GF-D8 (cell line): ENCODE measurements at places on chromosomes 2 and 18.

- no peak for DNase-seq
These were observed 89.0 kb downstream of the TMEM18 start for GRCh38 chr2:588074-588645.

DNA sequence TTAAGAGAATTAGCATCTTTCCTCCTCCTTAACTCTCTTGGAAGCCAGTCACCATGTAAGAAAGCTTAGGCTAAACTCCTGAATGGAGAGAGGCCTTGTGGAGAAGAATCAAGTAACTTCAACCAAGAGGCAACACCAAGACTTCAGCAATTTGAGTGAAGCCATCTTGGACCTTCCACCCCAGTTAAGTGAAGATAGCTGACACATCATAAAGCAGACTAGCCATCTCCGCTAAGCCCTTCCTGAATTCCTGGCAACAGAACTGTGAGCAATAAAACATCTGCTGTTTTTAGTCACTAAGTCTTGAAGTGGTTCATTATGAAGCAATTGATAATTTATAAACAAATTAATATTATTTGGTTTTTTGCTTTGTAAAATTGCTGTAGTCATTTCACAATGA is 1.5 kb upstream of the ZNF397 start:
- no peak for DNase-seq

DNA sequence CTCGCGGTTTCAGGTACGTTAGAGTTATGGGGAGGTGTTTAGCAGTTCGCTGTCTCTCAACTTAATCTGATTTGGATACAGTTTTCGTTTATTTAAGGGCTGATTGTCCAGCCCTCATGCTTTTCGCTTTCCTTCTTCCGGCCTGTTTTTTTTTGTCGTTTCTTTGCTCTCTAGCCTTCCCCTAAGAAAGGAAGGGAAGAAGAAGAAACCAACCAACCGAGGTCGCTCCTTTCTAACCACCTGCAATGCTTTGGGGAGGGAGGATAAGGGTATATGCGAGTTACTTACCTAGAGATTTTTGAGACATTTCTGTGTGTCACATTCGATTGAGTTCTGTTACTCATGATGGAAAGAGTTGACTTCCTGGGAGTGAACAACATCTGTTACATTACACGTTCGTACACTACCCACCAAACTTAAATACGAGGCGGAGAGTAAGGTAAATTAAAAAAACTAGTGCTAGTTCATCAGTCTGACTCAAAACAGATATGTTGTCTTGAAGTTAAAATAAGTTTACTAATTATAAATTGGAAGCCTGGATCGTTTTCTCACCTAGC is 918 bp downstream of the EIF5B start:
- no peak for DNase-seq

DNA sequence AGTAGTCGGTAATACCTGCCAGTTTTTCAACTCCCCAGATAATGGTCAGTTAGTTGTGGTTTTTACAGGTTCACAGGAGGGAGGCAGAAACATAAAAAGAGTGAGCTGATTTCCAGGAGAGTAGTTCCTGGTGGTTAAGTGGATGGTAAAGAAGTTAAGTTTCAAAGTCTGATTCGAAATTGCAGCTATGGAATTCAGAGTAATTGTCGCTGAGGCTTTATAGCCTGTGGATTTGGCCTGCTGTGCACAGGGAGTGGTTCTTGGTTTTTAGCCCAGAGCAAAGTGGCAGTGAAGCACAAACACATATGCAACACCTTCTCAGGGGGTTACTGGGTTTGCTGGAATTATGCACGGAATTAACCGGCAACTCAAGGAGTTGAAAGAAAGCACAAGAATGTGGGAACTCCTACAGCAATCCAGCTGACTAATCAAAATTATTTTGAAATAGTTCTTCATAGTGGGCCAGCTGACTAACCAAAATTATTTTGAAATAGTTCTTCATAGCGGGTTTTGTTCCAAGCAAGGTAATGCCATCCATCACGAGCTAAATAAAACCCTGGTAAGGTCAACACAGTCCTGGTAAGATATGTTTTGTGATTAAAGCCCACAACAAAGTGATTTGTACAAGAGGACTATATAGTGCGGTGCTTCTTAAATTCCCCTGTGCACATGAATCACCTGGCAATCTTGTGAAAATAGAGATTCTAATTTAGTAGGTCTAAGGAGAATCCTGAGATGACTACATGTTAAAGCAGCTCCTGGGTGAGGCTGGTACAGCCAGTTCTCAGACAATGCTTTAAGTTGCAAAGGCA is 94.4 kb downstream of the SGPP2 start:
- DNase-seq: no peak

DNA sequence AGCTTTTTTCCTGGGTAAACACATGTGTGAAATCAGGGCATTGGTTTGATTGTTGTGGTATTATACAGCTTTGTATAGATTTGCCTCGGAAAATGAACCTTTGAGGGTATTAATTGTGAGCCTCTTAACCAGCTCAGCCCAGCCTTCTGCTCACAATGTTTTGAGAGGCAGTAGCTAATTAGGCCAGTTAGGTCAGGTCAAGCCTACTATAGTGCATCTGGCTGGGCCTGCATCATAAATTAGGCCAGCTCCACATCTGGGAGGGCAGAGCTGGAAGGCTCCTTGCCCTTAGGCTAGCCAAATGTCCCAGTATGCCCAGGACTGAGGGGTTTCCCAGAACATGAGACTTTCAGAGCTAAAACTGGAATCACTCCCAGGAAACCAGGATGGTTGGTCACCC is 43.0 kb downstream of the LRATD1 start:
- no peak for DNase-seq

DNA sequence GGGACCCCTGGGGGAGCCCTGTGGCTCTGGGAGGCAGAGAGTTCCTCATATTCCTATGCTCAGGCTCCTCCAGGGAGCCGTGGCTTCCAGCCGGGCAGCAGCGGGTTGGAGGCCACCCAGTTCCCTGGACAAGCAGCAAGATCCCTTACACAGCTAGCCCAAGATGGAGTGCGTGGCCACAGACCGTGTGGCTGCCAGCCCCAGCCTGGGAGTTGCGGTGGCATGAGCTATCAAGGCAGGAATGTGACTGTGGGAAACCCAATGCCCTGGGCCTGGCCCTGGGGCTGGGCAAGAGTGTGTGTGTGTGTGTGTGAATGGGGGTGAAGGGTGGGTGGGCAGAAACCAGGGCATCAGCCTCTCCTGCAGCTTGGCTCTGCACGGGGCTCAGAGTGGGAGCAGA is 130.5 kb downstream of the DYSF start:
- no peak for DNase-seq

DNA sequence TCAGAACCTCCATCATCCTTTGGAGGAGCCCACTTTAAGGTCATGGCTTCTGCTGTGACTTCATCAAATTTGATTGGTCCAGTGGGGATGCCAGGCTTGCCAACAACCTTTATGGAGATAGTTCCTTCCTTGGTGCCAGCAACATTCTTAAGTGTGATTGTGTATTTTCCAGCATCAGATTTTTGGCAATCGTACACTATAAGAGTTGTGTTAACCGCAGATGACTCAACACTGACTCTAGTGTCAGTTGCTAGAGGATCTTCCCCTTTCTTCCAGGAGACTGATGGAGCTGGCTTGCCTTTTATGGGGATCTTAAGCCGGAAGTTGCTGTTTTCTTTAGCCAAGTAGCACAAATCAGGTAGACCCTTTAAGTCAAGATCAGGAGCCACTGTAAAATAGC is 98.7 kb downstream of the PLEKHA3 start:
- DNase-seq: no peak

DNA sequence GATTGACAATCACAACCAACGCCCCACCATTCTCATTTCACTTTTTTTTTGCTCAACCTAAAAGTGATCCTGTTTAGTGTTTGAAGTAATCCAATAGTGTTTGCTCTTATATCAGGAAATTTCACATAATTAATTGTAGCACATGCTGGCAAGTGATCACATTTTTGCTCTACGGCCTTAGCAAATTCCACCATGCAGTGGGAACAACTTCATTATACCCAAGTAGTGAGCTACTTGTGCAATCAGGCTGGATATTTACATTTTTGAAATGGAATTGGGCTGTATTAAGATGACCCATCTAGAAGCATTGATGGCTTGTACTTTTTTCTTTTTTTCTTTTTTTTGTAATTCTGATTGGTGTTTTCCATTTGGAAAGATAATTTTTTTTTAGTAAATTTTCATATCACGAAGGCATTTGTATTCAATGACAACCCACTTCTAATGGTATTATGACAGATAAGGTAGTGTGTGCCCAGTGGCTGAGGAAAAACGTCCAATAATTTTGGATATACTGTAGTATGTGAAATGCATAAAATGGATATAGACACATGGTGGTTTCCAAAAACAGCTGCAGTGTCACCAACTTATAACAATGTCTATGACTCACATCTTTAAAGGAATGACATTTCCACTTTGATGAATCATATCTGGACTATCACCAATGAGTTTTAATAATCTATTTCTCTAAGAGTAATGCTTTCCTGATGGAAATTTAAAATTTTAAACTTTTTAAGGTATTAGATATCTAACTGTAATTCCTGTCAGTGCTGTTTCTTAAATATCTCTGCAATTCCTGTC is 130.6 kb downstream of the COL6A3 start:
- DNase-seq: no peak

GRCh38 chr2:98936353-98937351 is 627 bp upstream of the CRACDL start:
- DNase-seq: no peak

DNA sequence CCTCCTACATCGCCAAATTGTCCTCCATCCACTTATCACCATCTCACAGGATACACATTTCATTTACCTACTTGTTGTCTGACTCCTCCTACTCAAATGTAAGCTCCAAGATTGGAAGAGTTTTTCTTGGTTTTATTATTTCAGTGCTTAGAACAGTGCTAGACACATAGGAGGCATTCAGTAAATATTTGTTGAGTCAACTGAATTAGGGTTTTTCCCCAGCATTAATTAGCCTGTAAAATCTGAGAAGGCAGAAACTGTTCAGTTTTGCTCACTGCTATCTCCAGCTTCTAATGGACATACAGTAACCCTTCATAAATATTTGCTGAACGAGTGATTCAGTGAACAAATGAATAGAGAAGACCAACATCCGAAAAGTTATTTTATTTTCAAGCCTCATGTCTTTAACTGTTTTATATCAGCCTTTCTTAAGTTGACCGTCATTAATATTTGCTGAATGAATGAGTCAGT is 800 bp downstream of the TTC21B start:
- no peak for DNase-seq

GRCh38 chr2:102291319-102292075 is 19.9 kb upstream of the IL1RL1 start:
- peak; percentile 86 for DNase-seq

- DNase-seq: no peak
These were observed 75.8 kb downstream of the ZEB2 start for GRCh38 chr2:144443837-144444817.

- no peak for DNase-seq
These were observed 148.2 kb upstream of the GLI2 start for GRCh38 chr2:120587279-120587996.

GRCh38 chr2:28676152-28676835 is 75.3 kb upstream of the PPP1CB start:
- DNase-seq: no peak

GRCh38 chr2:108316461-108317258 is 28.0 kb downstream of the SULT1C2 start:
- DNase-seq: no peak
